ENCODE measurements at places on chromosomes 4 and X.

- DNase-seq: no peak
- H3K36me3 ChIP-seq: no peaks in the 10 kb centered on the region
- H3K4me1 ChIP-seq: no peaks in the 10 kb centered on the region
- H3K27me3 ChIP-seq: peaks cover 2% of the 10 kb centered on the region
- no peak overlapping the region for H3K27ac ChIP-seq
Observed at GRCh38 chrX:16975233-16975632, 28.8 kb downstream of the REPS2 start.

GRCh38 chrX:56733459-56734046 is 4.5 kb downstream of the NBDY start:
- no peaks in the 10 kb centered on the region for H3K27me3 ChIP-seq
- no peak overlapping the region for H3K4me3 ChIP-seq
- H3K4me1 ChIP-seq: no peaks in the 10 kb centered on the region

DNA sequence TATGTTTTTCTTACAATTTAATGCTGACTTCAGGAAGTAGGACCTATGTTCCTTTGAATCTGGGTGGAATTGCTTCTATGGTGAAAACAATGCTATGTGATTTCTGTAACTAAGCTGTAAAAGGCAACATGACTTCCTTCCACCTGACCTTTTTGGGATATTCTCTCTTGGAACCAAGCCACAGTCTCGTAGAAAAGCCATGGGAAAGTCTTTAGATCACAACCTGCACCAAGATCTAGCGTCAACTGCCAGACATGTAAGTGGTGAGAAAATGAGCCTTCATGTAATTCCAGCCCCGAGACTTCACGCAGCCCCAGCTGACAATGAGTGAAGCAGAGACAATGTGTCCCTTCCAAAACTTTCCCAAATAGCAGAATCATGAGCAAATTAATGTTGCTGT is 297.0 kb upstream of the DCAF8L1 start:
- H3K4me3 ChIP-seq: no peak overlapping the region
- no peaks in the 10 kb centered on the region for H3K4me1 ChIP-seq
- no peak overlapping the region for H3K27ac ChIP-seq
- no peak for DNase-seq
- no peaks in the 10 kb centered on the region for H3K36me3 ChIP-seq

DNA sequence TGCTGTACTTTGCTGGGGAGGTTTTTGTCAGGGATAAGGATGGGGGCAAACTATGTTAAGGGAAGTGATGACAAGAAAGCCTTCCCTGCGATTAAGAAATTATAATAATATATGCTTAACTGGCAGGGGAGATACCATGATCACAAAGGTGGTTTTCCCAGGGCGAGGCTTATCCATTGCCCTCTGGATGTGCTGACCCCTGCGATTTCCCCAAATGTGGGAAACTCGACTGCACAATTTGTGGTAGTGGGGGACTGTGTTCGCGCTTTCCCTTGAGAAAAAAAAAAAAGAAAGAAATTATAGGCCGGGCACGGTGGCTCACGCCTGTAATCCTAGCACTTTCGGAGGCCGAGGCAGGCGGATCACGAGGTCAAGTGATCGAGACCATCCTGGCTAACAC is 24.5 kb downstream of the SLC25A43 start:
- DNase-seq: peak; percentile 41
- H3K4me1 ChIP-seq: peaks cover 8% of the 10 kb centered on the region
- no peak overlapping the region for H3K4me3 ChIP-seq
- no peaks in the 10 kb centered on the region for H3K27me3 ChIP-seq

DNA sequence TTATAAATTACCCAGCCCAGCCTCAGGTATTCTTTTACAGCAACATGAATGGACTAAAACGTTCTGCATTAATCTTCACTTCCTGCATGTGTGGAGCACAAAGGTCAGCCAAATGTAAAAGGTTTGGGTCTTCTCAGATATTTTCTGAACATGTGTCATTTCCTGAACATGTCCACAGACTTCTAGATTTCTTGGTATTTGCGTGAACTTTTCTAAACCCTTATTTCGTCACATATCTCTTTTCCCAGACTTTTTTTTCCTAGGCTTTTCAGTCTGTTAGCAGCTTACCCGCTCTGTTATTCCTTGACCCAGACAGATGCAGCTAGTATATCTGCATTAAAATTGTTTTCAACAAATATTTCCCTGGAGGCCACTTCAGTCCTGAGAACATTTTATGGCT is 57.3 kb upstream of the USP51 start:
- no peaks in the 10 kb centered on the region for H3K27me3 ChIP-seq
- no peak overlapping the region for H3K27ac ChIP-seq
- DNase-seq: no peak

All from IMR-90 (cell line).